Activated T-helper 9 cell treated with anti-CD3 and anti-CD28 coated beads, Interleukin-2, amount 50 U/mL, for 16 hours (primary cell): ENCODE measurements at places on chromosomes 12 and 14.

GRCh38 chr14:42927313-42927712 is 1320.6 kb downstream of the LRFN5 start:
- no peak for DNase-seq

DNA sequence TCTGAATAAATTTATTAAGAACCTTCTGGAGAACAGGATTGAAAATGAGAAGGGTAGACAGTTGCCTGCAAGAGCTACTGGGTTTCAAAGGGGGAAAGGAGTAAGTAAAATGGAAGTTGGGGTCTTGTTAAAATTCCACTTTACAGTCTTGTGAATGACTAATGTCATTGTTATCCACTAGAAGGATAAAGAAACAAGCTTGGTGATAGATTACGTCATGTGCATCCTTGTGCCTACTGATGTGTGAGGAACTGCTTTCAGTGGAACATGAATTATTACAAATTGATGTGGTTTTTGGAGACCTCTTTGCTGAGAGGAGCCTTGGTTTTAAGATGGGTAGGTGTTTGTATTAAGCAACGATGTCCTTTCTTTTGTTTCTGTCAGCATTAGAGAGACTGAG is 272.5 kb upstream of the PRICKLE1 start:
- no peak for DNase-seq

DNA sequence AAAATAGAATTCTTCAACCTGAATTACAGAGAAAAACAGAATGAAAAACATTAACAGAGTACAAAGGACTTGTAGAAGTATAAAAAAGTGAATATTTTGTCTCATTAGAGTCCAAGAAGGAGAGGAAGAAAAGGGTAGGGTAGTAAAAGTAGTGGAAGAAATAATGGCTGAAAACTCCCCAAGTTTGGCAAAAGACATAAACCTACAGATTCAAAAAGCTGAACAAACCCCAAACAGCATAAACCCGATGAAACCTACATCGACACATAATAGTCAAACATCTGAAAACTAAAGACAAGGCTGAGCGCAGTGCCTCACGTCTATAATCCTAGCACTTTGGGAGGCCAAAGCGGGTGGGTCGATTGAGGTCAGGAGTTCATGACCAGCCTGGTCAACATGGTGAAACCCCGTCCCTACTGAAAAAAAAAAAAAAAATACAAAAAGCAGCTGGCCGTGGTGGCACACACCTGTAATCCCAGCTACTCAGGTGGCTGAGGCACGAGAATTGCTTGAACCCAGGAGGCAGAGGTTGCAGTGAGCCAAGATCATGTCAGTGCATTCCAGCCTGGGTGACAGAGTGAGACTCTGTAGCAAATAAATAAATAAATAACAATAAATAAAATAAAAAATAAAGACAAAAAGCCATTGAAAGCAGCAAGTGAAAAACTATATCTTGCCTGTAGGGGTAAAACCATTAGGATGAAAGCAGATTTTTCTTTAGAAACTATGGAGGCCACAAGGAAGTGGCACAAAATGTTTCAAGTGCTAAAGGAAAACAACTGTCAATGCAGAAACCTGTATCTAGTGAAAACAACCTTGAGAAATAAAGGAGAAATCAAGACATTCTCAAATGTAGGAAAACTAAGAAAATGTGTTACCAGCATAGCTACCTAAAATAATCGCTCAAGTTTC is 11.4 kb downstream of the TIMM9 start:
- no peak for DNase-seq

DNA sequence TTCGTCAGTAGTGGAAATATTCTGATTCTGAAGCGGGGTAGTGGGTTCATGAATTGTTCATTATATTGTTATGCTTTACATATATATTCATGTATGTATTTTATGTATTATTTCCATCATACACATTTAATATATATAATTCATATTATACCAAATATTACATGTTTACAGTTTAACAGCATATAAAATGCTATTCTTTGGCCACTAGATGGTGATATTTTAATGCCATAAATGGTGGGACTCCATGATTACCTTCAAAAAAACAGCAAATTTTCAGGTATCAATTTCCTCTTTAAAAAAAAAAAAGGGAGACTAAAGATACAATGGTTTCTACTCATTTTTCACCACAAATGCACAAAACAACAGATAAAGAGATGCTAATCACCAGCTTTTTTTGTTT is 41.0 kb downstream of the BDKRB1 start:
- DNase-seq, result no peak

DNA sequence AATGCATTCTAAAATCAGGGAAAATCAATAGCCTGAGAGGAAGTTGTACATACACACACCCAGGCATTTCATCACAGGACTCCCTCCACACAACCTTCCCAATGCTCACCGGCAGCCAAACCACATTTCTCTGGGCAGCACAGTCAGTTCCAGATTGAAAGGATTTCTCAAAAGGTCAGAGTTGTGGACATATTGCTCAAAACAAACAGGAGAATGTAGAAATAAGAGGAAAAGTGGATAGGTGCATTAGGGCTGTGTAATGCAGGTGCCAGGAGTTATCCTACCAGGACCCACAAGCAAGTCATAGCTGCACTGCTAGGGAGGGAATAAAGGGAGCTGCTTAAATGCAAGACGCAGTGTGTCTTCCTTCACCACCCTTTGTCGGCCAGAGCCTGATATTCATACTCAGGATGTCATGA is 62.9 kb downstream of the GCH1 start:
- no peak for DNase-seq

GRCh38 chr12:95942101-95942523 is 302 bp downstream of the CCDC38 start:
- DNase-seq, result no peak

DNA sequence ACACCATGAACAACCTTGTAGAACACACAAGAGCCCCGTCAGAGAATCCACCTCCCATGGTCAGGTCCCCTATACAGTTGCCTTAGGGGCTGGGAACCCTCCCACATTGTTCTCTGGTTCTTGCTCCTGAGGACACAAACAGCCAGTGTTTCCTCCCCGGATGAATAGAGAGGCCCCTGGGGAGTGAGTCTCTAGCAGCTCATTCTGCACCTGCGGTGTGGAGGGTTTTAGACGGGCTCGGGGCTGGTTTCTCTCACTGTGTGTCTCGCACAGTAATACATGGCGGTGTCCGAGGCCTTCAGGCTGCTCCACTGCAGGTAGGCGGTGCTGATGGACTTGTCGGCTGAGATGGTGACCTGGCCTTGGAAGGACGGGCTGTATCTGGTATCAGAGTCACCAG is 1052.1 kb downstream of the TMEM121 start:
- DNase-seq, result no peak

- DNase-seq, result no peak
Observed at GRCh38 chr12:14957551-14958168, 3.7 kb downstream of the ARHGDIB start.

GRCh38 chr14:91884664-91885063 is 17.3 kb upstream of the TC2N start:
- DNase-seq, result no peak

DNA sequence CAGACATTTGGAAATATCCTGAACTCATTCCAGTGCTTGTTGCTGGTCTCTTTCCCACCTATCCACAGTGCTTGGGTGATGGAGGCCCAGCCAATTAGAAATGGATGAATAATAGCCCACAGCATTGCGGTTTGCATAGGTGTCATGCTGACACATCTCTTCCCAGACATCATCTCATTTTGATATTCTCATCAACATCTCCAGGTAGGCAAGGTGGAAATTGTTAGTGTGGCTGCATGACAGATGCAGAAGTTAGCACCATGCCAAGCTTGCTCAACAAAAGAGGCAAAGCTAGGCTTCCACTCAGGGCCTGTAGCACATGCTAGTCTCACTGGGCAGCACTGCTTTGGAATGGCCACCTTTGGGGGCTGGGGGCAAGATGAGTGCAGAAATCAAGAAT is 1118.9 kb downstream of the VRK1 start:
- DNase-seq, result no peak

DNA sequence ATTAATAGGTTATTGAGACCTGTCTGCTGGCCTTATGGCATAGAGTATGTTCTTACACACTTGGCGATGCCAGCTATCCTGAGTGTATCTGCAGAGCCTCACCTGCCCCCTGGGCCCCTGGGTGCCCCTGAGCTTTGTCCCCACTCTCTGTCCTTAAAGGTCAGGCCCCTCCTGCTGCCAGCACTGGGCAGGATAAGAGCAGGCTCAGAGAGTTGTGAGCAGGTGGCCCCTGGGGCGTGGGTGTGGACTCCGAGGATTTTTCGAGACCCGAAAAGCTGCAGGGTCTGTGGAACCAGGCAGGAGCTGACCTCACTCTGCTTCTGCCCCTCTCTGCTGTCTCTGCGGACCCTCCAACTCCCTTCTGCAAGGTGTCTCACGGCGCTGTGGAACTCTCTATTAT is 8.2 kb downstream of the HIP1R start:
- DNase-seq, result no peak

DNA sequence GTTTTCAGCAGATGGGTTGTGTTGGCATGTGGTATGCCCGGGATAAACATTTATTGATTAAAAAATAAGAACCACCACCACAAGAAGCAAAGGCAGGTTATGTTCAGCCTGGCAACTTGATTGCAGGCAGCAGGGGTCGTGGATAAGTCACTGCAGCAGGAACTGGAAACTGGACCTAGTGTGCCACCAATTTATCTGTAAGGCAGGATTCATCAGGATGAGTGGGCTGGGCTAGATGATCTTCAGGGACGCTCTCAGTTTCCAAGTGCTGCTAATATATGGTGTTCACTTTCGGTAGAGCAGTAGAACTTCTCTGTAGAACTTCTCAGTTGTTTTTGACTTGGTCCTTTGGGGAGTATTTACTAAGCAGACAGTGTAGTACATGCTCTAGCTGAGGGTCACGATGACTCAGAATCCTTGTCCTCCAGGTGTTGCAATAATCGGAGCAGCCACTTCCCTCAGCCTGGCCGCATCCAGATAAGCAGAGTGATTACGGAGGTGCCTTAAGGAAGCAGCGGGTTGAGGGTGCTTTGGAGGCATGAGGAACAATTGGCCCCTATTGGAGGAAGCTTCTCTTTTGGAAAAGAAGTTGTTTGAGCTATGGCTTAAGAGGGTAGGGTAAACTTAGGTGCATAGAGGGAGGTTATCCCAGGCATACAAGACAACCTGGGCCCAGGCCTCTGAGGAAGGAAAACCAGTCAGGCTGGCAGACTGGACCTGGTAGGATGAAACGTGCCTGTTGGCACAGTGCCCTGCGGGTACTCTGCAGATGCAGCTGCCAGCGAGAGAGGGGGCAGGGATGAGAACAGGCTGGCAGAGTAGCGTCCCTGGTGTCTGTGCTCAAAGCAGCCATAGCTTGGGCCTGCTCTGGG is 104.0 kb downstream of the GPR135 start:
- no peak for DNase-seq

DNA sequence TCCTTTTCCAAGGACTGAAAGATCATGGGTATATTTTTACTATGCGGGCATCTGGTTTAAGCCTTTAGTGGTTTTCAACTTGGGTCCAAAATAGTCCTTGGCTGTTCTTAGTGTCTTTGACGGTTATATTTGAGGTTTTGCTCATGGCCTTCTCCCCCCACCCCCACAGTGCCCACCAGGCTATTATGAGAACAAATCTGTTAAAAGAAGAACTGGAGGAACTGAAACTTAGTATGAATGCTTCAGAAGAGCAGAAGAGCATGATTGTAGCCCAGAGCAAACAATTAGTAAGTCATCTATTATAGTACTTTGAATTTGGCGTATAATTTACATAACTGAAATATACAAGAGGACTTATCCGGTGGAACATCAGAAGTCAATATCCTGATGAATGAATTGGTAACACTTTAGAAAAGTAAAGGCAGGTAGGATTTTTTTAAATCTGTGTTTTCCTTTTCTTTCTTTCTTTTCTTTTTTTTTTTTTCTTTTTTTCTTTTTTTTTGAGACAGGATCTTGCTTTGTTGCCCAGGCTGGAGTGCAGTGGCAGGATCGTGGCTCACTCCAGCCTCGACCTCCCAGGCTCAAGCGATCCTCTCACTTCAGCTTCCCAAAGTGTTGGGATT is 71.8 kb upstream of the BCAT1 start:
- DNase-seq, result no peak

- DNase-seq, result no peak
Observed at GRCh38 chr14:100298551-100299237, 7.5 kb downstream of the SLC25A29 start.

- no peak for DNase-seq
Observed at GRCh38 chr12:8677362-8677761, 14.7 kb upstream of the MFAP5 start.

DNA sequence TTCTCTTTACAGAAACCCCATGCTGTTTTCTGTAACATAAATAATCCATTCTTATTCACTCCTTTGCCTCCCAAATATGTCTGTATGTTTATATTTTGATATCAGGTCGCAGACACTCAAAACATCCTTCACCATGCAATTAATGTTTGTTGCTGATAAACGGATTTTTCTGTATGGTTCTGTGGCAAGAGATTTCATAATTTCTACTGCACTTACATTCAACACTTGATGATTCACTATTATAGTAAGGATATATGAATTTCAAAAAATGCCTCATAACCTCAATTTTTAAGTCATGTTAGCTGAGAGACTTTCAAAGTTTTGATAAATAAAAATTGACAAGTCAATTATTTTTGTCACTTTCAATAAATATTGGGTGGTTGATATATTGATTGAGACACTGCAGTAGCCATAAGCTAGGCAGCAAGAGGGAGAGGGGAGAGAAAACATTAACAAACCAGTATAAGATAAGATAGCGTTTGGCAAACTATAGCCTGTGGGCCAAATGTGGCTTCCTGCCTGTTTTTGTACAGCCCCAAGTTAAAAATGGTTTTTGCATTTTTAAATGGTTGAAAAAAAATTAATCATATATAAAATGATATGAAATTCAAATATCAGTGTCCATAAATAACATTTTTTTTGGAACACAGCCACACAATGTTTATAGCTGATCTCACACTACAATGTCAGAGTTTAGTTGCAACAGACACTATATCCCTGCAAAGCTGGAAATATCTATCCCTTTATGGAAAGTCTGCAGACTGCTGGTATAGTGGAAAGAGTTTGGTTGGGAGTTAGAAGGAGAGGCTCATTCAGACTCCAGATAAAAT is 18.3 kb downstream of the ALDH6A1 start:
- no peak for DNase-seq
